Stimulated activated CD8-positive, alpha-beta memory T cell treated with anti-CD3 and anti-CD28 coated beads, Interleukin-15, amount 100 ng/mL, for 4 hours (primary cell): ENCODE measurements at places on chromosomes 7 and 10.

GRCh38 chr7:112184455-112184854, 21.7 kb downstream of the DOCK4 start:
- no peak for DNase-seq

- no peak for DNase-seq
These were observed 39.9 kb downstream of the LDB3 start for GRCh38 chr10:86708068-86708782.

DNA sequence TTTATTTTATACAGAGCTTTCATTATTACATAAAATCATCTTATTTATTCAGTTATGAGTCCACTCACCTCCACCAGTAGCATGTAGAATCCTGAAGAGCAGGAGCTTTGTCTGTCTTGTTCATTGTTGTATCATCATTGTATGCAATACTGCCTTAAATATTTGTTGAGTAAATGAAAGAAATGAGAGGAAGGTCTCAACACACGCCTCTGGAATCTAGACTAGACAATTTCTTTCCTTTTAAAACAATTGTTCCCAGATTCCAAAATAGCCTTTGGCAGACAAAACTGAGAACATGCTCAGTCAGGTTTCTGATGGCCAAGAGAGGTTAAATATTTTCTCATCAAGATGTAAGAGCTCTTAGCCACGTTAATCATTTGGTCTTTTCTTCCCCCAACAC, 173.1 kb upstream of the AGR3 start:
- no peak for DNase-seq

DNA sequence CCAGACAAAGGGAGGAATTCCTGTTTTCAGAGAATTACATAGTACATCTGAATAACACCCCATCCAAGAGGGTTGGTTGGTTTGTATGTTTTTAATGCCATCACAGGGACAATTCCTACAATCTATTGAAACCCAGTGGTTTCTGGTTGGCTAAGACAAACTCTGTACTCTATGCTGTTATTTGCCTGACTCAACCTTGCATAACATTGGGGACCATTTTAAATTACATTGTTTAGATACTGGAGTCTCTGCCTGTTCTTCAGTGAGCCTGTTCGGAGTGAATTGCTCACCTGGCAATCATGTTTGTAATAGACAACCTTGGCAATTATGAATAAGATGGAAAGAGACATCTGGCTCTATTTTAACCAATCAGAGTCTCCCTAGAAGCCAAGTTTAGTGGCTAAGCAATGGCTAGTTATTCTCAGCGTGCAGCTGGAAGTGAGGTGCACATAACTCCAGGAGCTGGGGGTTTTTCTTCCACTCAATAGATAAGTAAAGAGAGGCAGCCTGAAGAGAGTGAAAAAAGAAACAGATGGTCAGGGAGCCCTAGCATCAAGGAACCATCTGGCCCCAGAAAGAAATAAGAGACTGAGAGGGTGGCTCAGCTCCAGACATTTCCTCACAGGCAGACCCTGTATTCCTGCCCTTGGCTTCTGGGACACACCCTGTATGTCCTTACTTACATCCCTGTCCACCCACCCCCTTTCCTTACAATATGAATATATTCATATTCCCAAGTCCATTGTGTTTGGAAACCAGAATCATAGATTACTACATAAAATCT, 21.2 kb upstream of the SLC35G1 start:
- no peak for DNase-seq

GRCh38 chr10:124057601-124058000, 35.8 kb downstream of the CHST15 start:
- no peak for DNase-seq

GRCh38 chr10:83252169-83252568, 887.1 kb upstream of the GHITM start:
- DNase-seq = no peak

DNA sequence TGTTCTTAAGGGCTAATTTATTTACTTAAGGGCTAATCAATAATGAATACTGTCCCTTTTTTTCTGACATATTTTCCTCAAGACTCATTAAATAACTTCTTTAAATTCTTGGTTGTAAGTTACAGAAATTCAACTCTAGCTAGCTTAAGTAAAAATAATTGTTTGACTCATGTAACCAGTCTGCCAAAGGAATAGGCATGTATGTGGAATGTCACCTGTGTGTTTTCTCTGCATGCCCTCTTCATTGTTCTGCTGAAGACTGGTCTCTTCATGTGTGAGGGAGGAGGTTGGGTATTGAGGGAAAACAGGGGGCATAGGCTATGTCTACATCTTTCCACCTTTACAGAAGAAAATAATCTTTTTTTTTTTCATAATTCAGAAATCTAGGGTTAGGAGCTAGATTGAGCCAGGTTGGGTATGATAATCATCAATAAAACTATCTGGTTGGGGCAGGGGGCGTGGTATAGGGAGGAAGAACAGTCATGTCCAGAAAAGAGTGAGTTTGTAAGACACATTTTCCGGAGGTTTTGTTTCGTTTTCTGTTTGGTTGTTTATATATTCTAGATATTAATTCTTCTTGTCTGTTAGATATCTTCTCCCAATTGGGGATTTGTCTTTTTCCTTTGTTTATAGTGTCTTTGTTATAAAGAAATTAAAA, 37.9 kb downstream of the EXOC4 start:
- DNase-seq = no peak

DNA sequence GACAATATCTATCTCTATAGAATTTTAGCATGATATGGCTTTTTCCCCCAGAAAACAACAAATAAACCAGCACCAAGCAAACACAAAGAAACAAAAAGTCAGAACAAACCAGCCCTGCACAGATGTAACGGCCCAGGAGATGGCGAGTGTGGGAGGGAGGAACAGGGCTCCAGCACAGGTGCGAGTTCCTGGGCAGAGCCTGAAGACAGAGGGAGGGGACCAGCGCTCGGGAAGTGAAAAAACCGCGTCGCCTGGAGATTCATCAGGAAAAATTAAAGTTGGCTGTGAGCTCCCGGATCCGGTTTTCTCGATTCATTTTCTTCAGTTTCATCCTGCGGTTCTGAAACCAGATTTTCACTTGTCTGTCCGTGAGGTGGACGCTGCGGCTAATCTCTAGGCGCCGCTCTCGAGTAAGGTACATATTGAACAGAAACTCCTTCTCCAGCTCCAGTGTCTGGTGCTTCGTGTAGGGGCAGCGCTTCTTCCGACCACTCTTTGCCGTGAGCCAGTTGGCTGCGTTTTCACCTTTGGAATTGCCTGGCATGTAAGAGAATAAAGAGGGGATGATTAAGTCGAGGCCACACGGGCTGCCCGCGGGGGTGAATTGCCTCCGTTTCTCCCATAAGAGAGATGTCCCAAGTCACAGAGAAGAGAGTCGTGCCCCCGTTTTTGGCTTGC, 2.3 kb downstream of the HOXA10 start:
- no peak for DNase-seq

GRCh38 chr10:84075226-84076046, 63.9 kb upstream of the GHITM start:
- no peak for DNase-seq

DNA sequence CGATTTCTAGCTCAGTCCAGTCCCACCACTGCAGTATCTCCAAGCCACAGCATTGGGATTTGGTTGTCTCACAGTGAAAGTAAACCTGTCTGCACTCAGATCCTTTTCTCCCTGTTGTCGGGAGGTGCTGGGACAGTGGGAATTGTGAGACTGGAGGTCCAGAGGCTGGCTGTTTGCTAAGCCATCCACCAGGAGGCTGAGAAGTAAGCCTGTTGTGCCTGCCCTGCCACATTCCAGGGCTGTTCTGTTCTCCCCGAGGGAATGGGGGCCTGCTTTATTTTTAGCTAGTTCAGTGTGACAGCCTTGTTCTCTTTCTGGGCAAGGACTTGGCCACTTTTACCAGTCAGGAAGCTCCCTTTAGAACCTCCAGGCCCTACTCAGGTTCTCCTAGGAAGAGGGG, 54.9 kb downstream of the HK1 start:
- no peak for DNase-seq

- DNase-seq = no peak
These were observed 100.4 kb upstream of the DDC start for GRCh38 chr7:50665403-50666123.

DNA sequence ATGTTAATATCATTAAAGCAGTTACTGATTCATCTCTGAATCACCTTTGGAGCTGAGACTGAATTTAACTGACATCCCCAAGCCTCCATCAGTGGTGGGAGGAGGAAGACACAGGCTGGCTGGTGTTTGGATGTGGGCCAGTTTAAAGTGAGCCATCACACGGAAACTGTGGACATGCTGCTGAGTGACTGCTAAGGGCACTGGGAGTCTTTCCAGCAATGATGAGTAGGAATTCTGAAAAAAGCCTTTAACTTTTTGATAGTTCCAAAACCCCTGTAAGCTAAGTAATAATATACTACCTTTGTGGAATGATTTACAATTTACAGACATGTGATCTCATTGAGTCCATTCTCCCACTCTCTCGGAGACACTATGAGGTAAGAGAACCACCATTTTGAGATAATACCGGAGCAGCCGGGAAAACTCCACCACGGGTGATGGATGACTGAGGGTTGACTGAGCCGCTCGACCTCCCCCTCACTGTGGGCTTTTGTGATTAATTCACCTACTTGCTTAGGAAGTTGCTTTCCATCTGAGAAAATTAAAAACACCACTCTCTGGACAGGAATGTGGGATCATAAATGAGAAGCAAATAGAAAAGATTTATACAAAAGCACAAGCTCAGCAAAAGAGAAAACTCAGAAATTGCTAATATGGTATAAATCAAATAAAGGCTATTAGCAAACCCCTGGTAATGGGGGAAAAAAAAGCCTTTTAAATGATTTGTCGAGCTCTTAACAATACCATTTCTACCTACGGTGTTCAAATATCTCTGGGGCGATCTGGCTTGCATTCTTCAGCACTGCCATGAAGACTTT, 194.8 kb downstream of the FANK1 start:
- no peak for DNase-seq

DNA sequence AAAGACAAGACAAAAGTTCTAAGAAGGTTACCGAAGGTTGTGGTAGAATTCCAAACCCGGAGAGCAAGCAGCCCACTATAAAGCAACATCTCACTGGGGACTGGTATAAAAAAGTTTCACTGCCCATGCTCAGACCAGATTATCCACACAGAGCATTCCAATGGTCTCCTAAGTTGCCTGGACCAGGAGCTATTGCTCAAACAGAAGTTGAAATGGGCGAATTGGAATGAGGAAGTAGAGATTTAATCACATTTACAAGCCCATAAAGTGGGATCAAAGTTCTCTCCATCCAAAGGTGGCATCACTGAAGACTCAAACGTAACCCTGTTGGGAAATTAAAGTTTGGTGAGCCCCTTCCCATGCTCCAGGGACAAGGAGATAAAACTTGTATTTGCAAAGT, 19.8 kb downstream of the OR2F1 start:
- no peak for DNase-seq

GRCh38 chr10:29555746-29556481, 78.9 kb downstream of the SVIL start:
- no peak for DNase-seq

- no peak for DNase-seq
These were observed 22.1 kb downstream of the CPEB3 start for GRCh38 chr10:92268748-92269147.

GRCh38 chr7:126394406-126394805, 858.3 kb downstream of the GRM8 start:
- no peak for DNase-seq

- no peak for DNase-seq
These were observed 571.8 kb downstream of the CCSER2 start for GRCh38 chr10:84900141-84900540.

DNA sequence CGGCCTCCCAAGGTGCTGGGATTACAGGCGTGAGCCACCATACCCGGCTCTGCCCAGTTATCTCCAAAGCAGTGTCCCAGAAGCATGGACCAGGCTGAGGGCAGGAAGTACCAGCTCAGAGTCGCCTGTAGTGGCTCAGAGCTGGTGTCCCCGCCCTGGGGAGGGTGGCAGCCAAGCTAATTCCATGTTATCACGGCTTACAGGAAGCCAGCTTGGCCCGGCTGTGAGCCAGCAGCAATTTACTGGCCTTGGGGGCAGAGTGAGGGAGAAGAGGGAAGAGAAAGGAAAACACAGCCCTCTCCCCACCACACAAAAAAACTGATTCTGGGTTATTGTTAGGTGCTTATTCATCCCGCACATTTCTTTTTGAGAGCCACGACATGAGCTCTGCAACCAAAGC, 88.1 kb downstream of the HIP1 start:
- no peak for DNase-seq

GRCh38 chr7:3960050-3960763, 659.2 kb downstream of the SDK1 start:
- no peak for DNase-seq

- DNase-seq = no peak
These were observed 31.2 kb downstream of the XPNPEP1 start for GRCh38 chr10:109892117-109892516.

DNA sequence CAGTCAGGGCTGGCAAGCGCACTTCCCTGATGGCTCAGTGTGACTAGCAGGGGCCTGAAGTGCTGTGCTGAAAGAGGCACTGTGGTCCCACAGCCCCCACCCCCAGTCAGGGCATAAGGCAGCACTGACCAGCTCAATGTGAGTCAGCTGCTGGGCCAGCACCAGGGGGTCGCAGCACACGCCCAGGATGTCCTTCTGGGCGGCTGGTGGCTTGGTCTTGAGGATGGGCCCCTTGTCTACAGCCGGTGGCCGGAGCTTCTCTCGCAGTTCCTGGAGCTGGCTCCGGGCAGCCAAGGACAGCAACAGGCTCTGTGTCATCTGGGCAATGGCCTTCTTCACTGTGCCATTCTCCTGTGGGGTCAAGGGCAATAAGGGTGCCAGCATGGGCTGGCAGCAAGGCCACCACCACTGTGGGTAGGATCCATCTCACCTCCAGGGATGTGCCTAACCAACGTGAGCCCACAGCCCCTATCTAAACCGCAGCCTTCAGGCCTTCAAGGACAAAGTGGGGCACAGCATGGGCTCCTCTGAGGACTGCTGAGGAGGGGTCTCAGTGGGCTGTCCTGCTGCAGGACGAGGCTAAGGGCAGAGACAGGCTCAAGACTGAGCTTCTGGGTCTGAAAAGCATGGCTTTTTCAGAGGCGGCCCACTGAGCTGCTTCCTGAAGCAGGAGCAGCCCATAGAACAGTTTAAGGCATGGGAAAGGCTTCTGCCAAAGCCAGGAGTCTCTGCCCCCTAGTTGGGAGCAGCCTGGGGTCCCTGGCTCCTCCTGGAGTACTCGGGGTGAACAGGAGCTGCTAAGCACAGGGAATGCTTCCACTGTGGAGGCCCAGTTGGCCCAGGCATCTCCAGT, 62.5 kb downstream of the CSGALNACT2 start:
- no peak for DNase-seq

GRCh38 chr10:7409732-7410168, 1.1 kb downstream of the SFMBT2 start:
- no peak for DNase-seq

- no peak for DNase-seq
These were observed 45.2 kb downstream of the LRRC20 start for GRCh38 chr10:70337201-70337651.

- no peak for DNase-seq
These were observed 277.5 kb downstream of the PTPRN2 start for GRCh38 chr7:158309868-158310763.

GRCh38 chr10:123757853-123758252, 91.7 kb downstream of the GPR26 start:
- no peak for DNase-seq
